ENCODE measurements at places on chromosomes 3 and 15.

- DNase-seq = peak; percentile 43
Measured at GRCh38 chr3:38805765-38806386, 10.1 kb downstream of the SCN10A start.

DNA sequence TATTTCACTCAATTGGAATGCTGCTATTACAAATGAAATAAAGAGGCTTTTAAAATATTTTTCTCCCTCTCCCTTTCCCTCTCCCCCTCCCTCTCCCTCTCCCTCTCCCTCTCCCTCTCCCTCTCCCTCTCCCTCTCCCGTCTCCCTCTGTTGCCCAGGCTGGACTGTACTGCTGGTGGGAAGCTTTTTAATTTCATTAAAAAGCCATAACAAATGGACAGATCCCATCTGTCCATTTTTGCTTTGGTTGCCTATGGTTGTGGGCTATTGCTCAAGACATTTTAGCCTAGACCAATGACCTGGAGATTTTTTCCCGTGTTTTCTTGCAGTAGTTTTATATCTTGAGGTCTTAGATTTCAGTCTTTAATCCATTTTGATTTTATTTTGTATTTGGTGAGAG, 107.2 kb upstream of the LRRC3B start:
- DNase-seq = no peak

DNA sequence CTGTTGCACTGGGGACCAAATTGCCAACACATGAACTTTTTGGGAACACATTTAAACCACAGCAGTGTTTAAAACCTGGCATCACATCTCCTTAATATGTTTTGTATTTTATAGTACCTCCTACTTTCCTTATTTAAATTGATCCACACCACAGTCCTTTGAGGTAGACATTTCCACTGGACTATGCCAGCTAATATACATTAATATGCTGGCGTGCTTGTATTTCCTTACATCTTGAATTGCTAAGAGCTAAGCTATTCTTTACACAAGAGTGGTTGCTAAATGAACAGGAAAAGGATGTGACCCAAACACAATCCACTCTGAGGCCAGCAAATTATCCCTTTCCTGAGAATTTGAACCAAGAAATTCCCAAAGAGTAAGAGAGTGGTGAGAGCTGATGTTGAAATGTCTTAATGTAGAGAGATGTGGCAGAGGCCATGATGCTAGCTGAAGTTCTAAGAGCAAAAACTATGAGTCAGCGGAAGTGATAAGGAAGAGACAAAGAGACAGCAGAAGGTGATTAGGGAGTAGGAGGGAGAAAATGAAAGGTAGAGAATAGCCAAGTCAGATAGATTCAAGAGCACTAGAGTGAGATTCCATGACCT, 131.2 kb downstream of the CD47 start:
- DNase-seq = no peak

DNA sequence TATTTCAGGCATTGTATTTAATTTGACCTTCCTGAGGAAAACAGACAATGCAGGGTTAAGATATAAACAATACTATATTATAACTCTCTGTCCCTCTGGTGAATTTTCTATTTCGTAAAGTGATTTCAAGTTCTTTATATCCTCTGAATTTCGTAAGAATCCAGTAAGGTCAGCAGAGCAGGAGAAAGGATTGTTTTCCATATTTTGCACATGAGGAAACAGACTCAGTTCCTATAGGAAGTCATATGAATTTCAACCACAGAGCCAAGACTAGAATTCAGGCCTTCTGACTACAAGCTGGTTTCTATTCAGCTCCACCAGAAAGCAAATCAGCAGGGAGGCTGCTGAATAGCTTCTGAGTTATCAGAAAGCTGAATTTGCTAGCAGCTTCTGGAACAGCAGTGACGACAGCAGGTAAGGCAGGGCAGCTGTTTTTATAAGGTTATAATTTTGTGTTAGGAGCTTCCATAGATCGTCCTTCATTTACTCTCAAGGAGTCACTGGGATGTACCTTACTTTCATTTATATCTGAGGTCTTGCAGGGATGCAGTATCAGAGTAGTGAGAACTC, 11.1 kb upstream of the PLAAT1 start:
- DNase-seq = no peak

DNA sequence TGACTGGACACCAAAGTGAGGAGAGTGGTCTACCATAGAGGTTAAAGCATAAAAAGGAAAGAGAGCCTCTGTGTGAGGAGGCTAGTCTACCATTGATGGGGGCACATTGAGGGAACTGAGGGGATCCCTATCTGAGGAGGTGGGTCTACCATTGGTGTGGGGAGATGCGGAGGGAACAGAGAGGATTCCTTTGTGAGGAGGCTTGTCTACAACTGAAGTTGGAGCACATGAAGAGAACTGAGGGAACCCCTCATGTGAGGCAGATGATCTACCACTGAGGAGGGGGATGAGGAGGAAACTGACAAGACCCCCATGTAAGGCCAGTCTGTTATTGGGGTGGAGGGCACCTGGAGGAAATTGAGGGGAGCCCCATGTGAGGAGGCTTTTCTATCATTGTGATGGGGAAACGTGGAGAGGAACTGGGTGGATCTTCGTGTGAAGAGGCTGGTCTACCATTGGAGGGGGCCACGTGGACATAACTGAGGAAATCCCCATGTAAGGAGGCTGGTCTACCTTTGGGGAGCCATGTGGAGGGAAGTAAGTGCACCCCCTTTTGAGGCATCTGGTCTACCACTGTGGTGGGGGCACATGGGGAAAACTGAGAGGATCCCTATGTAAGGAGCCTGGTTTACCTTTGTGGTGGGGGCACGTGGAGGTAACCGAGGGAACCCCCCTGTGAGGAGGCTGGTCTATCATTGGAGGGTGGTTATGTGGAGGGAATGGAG, 160.1 kb downstream of the FBLN2 start:
- no peak for DNase-seq

DNA sequence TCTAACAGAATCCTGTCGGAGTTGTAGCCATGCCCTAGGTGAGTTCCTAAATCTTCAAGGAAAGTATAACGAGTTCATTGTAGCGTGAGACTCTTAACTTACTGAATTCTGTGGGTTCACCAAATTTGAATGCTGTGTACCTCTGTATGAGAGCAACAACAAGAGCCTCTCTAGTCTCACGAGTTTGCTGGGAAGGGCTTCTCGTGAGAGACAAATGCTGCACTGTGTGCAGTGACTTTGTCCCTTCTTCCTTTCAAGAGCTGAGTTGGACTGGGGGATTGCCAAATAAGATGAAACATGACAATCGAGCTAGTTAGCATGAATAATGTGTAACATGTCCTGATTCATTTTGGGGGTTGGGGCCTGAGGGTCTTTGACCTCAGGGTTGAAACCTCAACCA, 32.2 kb downstream of the KAT2B start:
- DNase-seq = no peak

DNA sequence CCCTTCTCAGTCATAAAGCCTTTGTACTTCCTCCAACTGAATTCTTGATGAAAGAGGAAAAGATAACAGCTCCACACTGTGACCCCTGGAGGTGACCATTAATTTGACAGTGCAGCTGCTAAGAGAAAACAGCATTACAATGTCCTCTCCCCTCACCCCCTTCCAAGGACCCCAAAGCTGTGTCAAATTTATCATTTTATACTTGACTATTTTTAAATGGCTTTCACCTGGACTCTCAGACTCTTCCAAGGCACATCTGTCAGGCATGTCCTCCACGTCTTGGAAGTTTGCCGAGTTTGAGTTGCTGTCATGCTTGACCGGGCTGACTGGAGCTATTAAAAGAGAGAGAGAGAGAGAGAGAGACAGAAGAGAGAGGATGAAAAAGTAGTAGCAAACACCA, 236.5 kb downstream of the WDR72 start:
- no peak for DNase-seq

- DNase-seq = no peak
Measured at GRCh38 chr3:36906504-36907149, 38.2 kb downstream of the TRANK1 start.

GRCh38 chr3:192258721-192259120, 468.6 kb downstream of the FGF12 start:
- no peak for DNase-seq

- DNase-seq = no peak
Measured at GRCh38 chr3:64294771-64295170, 69.5 kb upstream of the PRICKLE2 start.

DNA sequence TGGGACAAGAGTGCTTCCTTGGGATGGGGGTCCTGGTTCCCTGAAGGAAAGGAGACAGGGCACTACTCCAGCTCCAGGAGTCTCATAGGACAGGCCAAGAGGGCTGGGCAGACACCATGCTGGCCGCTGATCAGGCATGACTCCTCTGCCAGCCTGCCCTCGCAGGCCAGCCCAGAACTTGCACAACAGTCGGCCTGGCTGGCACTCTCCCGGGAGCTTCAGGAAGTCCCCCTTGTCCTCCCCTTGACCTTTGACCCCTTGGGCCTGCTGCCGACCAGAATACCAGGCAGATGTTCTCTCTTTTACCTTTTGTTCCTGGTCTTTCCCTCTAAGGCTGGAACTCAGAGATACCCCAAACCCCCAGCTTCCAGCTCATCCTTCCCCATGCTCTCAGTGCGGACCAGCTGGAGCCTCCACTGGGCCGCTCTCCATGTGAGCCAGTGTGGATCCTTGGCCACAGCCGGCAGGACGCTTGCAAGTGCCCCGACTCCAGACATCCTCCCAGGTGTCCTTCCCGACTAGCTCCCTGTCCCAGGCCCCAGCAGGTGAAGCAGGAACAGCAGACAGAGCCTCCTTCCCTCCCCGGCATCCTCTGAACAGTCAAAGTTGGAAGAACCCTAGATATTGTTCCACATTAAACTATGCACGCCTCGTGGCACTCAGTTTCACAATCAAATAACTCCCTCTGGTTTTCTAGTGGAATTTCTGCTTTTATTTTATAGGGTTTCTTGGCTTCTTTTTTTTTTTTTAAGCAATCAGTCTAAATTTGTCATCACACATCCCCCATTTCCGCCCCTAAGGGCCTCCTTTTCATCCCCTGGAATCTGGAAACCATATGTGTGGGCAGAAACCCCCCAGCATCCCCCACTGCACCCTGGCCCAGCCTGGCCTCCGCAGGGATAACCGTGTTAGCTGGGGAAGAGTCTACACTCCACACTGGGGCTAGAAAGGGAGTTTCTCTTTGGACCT, 15.7 kb downstream of the VPS18 start:
- DNase-seq = no peak

- no peak for DNase-seq
Measured at GRCh38 chr3:144852999-144853398, 881.4 kb downstream of the DIPK2A start.

Data from T1000 (cell line).